Nephron progenitor cell (in vitro differentiated cells): ENCODE measurements at places on chromosomes 6 and 20.
A peak's percentile ranks its signal among the peaks of the same experiment; 100 is the strongest.

DNA sequence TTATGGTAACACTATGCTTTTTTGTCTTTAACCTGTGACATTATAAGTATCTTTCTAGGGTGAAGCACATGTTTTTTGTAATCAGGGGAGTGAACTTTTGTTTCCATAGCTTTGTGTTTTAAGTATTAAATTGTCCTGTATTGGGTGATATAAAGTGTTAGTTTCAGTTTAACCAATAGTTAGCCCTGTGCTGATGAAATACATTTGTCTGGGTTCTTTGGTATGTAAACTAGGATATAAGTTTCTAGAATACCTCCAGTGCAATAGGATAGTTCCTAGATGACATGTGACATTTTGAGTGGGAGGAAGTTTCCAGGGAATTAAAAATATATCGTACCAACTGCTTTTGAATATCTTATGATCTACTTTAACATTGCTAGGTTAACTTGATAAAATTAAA, 611.0 kb upstream of the MARCKS start:
- no peak for DNase-seq

- DNase-seq: no peak
Observed at GRCh38 chr6:78533876-78534275, 333.5 kb upstream of the IRAK1BP1 start.

GRCh38 chr6:44128020-44128917, 915 bp downstream of the TMEM63B start:
- DNase-seq: peak; percentile 54

- no peak for DNase-seq
Observed at GRCh38 chr20:49260218-49260617, 17.6 kb downstream of the ZNFX1 start.

GRCh38 chr20:41306061-41306727, 11.3 kb downstream of the ZHX3 start:
- DNase-seq: no peak

DNA sequence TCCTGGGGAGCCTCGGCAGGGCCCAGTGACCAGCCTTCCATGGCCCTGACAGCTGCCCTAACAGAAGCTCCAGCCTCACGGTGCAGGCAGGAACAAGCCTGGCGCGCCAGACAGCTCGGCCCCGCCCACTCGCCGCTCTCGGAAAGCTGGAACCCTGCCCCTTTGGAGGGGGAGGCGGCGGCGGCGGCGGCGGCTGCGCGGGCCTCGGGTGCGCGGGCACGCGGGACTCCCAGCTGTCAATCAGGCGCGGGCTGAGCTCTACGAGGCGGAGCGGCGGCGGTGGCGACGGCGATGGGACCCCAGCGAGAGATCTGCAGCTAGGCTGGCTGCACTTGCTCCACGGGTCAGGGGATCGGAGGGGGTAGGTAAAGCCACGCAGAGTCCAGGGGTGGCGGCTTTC, at the start of gene NRSN1:
TSS of gene NRSN1 (plus strand) at position 236 of the 400 bp plus-strand sequence. CDS start 8,113 bp downstream, outside the sequence.
- peak; percentile 86 for DNase-seq

DNA sequence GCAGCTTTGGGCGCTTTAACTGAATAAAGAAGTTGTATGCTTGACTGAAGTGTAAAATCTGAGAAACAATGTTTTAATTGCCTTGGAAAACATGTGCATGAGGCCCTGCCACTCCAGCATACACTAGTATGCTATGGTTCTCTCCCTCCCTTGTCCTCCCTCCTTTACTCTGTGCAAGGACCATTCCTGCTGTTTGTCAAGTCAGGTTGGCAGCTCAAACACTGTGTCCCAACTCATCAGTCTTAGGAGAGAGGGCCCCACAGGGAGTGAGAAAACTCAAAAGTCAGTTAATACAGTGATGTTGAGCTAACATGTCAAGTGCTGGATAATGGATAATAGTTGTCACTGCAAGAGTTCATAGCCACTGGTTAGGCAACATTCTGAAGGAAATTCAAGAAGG, 543.6 kb downstream of the GRIK2 start:
- no peak for DNase-seq
